ENCODE measurements at places on chromosomes 12 and 14.
A peak's percentile ranks its signal among the peaks of the same experiment; 100 is the strongest.

DNA sequence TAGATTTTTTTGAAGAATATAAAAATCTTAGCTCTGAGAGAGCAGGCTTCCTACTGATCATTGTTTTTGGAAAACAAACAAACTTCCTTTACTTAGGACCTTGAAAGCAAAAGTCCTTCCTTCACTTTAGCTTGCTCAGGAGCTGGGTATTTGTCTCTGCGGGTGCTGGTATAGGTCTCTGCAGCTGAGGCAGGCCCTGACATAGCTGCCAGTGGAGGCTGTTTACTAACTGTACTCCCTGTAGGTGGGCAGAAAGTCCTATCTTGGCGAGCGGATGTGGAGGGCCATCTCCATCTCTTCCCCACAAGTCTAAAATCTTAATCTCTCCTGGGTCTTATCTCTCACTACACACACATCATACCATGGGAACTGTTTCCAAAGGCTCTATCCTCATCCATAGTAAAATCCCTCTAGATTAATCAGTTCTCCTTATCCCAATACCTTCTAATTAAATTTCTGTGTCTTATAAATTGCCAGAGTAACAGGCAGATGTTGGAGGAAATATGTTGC, 4.1 kb upstream of the MIA2 start:
- no peak for DNase-seq

- no peak for DNase-seq
Measured at GRCh38 chr12:10718279-10718821, 4.8 kb downstream of the YBX3 start.

DNA sequence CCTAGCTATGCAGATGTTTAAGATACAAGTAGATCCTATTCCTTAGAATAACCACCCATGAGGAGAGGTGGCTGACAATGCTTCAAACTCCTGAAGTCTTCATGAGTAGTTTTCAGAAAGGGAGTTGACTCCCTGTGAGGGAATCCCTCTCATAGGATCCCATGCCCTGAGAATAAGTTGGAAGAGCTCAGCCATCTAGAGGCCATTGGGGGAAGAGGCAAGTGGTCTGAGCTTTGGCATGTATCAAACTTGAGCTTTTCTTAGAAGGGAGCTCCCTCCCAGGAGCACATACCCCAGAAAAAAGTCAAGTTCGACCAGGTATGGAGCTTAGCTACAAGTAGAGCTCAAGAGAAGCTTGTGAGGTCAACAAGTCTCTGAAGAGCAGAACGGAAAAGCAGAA, 165.7 kb upstream of the RBM19 start:
- no peak for DNase-seq

DNA sequence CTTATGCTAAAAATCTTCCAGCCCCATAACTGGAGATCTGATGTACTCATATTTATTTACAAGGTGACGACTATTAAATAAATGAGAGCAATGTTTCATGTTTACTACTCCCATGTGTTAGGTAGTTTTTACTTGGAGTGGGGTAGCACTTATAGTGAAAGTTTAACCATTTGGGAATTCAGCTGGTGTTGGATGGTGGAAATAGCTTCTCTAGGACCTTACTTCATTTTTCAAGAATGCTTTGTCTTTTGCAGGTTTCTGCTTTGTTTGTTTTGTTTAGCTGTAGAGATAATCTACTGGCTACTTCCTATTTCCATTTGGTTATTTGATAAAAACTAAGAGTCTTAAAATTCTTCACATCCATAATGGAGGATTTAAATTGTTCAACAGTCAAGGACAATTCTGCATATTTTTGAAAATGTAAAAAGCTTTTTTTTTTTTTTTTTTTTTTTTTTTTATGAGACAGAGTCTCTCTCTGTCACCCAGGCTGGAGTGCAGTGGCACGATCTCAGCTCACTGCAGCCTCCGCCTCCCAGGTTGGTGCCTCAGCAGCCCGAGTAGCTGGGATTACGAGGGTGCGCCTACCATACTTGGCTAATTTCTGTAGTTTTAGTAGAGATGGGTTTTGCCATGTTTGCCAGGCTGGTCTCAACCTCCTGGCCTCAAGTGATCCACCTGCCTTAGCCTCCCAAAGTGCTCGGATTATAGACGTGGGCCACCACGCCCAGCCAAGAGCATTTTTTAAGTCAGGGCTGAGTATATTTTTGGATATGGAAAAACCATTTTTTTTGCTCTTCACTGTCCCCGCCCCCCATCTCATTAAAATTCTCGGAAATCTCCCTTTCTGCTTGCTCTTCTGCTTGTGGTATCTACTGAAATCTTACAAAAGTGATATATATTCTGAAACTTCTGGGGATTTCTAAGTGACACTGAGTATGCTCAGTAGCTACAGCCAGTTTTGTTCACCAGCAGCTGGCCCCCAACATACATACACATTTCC, 1.4 kb upstream of the ABCD2 start:
- no peak for DNase-seq

- no peak for DNase-seq
Measured at GRCh38 chr12:53975064-53975471, 314 bp upstream of the HOTAIR start.

DNA sequence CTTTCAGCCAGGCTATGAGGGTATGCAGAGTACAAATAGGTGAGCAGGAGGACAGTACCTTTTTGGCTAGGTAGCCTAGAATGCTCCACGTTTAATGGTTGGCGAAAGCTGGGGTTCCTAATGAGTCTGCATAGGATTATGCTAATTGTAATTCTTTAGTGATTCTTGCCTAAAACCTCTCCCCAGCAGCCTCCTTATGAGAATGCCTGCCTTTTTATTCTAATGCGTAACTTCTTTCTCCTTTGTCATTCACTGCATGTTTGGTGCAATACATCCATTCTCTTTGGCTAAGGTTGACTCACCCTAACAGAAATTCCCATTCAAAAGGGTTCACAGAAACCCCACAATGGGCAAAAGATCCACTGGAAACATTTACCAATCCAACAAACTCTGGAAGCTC, 752.2 kb downstream of the FSCB start:
- no peak for DNase-seq

DNA sequence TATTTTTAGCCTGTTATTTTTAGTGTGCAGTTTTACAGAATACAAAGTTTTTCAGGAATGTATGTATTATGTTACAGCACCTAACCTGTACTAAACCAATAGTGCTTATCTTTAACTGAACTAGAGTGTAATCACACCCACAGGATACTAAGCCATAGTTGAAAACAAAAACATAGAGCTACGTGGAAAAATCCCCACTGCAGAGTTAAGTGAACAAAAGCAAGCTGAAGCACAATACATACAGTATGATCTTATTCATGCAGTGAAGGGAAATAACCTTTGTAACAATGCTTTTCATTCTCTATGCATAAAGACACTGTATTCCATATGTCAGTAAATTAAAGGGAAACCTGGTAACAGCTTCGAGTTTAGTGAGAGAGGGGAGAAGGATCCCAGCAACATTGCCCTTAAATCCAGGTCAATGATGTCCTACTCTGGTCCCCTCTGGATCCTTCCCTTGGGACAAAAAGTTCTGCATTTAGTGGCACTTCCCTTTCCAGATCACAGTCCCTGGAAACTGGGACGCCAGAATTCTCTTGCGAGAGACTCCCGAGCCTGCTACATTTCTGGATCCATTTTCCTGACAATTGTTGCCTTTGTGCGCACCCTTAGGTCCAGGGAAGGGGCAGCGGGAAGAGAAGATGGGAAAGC, 121.3 kb upstream of the CCND2 start:
- no peak for DNase-seq

DNA sequence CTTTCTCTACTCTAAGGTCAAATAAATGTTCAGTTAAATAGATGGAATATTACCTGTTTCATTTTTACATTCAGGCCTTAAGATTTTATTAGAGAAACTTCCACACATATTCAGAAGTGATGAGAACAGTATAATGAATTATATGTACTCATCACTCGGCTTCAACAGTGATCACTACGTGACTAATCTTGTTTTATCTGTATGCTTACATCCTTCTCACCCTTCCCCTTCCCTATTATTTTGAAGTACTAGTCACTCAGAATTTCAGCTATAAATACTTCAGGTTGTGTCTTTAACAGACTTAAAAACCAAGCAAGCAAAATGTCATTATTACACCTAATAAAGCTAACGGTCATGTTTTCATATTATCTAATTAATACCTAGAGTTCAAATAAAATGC, 34.9 kb downstream of the ETV6 start:
- no peak for DNase-seq

DNA sequence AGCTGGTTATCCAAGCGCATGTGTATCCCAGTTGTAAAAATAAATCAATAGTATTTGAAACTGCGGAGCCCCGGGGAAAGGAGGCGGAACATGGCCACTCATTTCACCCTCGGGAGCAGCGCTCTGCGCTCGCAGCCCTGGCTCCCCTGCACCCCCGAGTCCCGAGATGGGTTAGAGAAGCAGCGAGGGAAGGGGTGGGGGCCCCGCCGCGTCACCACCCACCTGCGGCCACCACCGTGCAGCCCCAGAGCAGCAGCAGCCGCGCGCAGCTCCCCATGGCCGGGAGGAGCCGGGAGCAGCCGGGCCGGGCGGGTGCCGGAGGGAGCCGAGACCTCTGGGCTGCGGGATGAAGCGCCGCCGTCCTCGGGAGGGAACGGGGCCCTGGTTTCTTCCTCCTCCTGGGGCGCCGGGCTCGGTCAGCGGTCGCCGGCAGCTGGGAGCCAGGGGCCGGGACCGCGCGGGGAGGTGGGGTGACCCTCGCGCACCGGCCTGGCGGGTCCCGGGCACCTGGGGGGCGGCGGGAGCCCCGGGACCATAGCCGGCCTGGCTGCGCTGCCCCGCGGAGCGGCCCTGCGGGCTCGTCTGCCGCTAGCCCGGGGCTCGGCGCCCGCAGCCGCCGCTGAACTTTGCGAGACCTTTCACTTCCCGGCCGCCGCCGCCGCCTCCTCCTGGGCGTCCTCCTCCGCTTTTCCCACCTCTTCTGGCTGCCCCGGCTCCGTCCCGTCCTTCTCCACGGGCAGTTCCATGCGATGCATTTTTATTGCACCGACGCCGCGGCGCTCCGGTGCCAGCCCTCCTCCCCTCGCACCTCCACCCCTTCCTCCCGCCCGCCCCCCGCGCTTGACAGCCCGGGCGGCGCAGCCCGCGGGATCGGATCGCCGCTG, at the start of gene NTN4:
TSS of gene NTN4 (minus strand) at position 732 of the 884 bp plus-strand sequence. CDS start at position 277, 455 bp downstream.
- no peak for DNase-seq

- DNase-seq, result peak; percentile 49
Measured at GRCh38 chr14:54902143-54902520, 494 bp downstream of the GCH1 start.

DNA sequence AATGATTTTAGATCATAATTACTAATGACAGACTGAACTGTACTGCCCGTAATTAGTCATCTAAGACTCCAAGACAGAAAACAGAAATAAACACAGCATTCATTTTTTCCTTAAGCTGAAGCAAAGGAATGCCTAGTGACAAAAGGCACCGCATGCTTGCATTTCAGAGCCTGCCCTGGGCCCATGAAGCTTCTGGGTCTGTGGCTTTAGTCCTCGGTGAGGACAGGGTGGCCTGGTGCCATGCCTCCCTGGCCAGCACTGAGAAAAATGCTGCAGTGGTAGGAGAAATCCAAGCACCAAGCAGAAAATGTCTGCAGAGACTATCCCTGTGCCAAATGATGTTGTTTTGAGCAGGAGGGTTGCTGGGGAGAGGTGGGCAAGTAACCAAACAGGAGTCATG, 171.6 kb downstream of the CALM1 start:
- no peak for DNase-seq

DNA sequence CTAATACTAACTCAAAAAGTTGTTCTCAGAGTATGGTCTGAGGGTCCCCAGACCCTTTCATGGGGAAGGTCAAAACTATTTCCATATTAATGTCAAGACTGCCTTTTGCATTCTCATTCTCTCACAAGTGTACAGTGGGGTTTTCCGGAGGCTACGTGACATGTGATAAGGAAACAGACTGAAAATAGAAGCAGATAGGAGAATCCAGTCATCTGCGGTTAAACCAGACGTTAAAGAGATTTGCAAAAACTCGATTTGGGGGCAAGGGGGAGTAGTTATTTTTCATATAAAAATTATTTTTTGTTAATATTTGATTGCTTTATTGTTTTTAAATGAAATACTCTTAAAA, 1.0 kb upstream of the NAP1L1 start:
- no peak for DNase-seq

- DNase-seq, result no peak
Measured at GRCh38 chr12:132030367-132031038, 80.8 kb downstream of the EP400 start.

DNA sequence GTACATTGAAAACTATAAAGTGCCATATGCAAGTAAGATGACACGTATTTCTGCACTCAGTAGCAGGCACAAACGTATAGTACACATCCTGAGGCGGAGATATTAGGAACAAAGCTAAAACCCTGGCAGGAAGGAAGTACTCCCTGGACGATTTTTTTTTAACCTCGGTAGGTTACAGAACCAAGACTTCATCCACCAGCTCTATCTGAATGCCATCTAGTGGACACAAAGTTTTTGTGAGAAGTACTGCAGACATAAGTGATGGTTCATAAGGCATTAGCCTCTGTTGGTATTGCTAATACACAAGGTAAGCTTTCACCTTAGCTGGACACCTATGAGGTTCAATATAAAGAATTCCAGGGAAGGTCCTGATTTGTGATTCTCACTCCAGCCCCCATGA, 83.0 kb upstream of the CCDC196 start:
- no peak for DNase-seq

DNA sequence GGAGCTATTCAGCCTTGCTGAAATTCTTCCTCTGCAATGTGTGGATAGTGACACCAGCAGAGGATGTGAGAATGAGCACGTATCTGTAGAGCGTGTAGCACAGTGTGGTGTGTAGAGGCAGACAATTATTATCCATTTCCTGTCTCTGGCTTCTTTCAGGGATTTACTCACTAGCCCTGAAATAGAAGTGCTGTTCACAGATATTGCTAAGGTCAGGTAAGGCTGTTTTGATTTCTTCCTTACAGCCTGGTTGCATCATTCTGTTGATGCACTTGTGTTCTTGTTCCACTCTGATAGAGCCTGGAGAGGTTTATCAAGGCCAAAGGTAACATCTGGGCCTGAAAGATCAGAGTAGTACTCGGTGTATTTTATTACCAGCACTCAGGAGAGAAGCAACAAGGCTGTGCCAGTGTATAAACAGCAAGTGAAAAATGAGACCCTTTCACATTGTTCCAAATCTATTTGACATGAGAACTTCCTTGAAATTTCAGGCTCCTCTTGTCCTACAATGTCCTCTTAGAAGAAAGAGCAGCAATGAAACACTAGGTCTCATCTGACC, 16.7 kb downstream of the ARG2 start:
- no peak for DNase-seq

GRCh38 chr14:20440465-20440864, 4.5 kb upstream of the KLHL33 start:
- DNase-seq, result no peak

GRCh38 chr14:56975521-56975920, 165.2 kb upstream of the OTX2 start:
- no peak for DNase-seq
